GM23248 (cell line): ENCODE measurements at places on chromosomes 6 and 20.

- DNase-seq: peak; percentile 90
These were observed 21.2 kb upstream of the NFATC2 start for GRCh38 chr20:51563486-51564332.

- DNase-seq: no peak
These were observed 44.1 kb upstream of the TXNDC5 start for GRCh38 chr6:7954477-7955200.

DNA sequence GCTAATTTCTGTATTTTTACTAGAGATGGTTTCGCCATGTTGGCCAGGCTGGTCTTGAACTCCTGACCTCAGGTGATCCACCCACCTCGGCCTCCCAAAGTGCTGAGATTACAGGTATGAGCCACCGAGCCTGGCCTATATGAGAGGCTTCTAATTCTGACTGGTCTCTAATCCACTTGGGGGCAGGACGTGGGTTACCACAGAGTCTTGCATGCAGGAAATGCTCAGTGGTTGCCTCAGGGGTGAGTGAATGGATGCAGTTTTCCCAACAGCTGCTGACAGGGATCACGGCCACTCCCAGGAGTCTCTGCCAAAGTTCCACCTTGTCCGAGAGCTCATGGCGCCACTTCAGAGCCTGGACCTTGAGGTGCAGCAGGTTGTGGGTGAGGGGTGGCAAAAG lies 6.4 kb upstream of the FANCE start:
- peak; percentile 26 for DNase-seq

GRCh38 chr6:11258260-11259237 lies 26.1 kb upstream of the NEDD9 start:
- DNase-seq: no peak

GRCh38 chr6:51963980-51964379 lies 123.4 kb downstream of the PKHD1 start:
- DNase-seq: no peak

GRCh38 chr20:57106030-57106682 lies 160.3 kb downstream of the BMP7 start:
- DNase-seq: no peak

DNA sequence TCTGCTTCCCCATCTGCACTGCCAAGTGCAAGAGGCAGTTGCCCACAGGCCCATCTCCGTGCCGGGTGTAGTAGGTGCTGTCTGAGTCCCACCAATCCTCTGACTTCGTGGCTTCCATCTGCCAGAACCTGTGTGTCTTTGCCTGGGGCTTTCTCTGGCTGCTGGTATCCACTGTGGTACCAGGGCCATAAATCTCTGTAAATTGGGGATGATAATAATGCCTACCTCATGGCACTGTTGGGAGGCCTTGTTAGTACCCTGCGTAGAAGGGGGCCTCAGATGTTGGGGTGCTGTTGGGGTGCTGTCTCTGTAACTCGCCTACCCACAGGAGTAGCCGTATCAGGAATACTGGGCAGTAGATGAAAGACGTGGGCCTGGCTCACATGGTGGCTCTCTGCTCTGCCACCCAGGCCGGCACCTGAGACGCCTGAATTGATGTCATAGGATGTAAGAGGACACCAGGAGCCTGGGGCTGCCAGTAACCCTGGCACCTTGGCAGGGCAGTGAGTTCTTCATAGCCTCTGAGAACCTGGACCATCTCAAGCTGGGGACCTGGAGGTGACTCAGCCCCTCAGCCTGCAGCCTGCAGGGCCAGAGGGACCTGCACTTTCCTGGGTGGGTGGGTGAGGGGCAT lies 94.1 kb upstream of the RNF24 start:
- peak; percentile 26 for DNase-seq

GRCh38 chr6:145865175-145865574 lies 50.6 kb upstream of the FBXO30 start:
- DNase-seq: no peak

DNA sequence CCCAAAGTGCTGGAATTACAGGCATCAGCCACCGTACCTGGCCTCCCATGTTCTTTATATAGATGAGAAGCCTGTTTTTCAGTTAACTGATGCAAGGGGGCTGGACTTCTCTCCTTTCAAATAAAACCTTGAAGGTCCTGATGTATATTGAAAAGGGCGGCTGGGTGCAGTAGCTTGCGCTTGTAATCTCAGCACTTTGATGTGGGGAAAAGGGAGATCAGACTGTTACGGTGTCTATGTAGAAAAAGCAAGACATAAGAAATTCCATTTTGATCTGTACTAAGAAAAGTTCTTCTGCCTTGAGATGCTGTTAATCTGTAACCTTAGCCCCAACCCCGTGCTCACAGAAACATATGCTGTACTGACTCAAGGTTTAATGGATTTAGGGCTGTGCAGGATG lies 16.1 kb upstream of the SAMHD1 start:
- no peak for DNase-seq

GRCh38 chr20:32808438-32808837 lies 11.3 kb upstream of the MAPRE1 start:
- DNase-seq: no peak

GRCh38 chr20:59151820-59152219 lies 11.8 kb upstream of the ZNF831 start:
- no peak for DNase-seq

DNA sequence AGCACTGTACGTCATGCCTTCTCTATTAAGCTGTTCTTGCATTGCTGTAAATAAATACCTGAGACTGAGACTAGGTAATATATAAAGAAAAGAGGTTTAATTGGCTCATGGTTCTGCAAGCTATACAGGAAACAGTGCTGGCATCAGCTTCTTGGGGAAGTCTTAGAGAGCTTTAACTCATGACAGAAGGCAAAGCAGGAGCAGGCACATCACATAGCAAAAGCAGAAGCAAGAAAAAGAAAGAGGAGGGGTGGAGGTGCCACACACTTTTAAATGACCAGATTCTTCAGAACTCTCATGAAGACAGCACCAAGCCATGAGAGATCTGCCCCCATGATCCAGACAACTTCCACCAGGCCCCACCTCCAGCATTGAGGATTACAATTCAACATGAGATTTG lies 30.1 kb downstream of the CYB5R4 start:
- DNase-seq: no peak

GRCh38 chr6:12420626-12421025 lies 130.5 kb downstream of the EDN1 start:
- peak; percentile 68 for DNase-seq
